ENCODE measurements at places on chromosomes 6 and 20.

DNA sequence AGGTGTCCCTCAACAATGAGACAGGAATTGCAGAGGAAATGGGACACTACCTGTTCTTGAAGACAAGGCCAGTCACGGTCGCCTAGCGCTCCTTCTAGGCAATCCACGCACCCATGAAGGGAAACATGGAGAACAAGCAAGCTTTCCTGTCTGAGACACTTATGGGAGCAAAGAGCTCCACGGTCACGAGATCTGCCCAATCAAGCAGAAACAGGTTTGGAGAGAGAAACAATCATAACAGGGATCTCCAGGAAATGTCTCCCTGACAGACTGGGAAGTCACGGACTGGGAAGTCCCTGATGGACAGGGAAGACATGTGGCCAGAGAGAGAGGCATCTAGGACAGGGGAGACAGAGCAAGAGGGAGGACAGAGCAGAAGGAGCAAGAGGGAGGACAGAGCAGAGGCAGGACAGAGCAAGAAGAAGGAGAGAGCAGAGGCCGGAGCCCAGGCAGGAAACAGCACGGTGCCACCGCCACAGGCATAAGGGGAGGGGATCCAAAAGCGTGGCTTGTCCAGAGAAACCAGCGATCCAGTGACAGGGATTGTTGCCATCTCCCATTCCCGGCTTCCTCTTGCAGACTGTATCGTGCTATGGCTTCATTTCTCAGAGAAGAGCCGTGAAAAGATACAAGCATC, 167.8 kb upstream of the ZNF337 start:
- DNase-seq, result no peak

GRCh38 chr6:37283671-37284151, 25.8 kb upstream of the TMEM217 start:
- DNase-seq, result no peak

DNA sequence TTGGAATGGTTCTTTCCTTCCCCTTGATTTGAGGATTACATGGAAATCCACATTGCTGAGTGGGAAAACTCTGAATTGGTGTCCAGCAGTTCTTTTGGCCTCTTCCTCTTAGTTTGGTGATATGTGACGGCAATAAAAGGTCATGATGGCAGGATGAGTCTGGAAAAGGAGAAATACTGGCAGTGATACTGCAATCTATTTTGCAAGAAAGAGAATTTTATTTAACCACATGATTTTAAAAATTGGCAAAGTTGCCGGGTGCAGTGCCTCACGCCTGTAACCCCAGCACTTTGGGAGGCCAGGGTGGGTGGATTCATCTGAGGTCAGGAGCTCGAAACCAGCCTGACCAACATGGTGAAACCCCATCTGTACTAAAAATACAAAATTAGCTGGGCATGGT, 73.1 kb downstream of the ADTRP start:
- DNase-seq, result no peak

- DNase-seq, result no peak
Observed at GRCh38 chr6:31737315-31737990, 1.1 kb upstream of the CLIC1 start.

DNA sequence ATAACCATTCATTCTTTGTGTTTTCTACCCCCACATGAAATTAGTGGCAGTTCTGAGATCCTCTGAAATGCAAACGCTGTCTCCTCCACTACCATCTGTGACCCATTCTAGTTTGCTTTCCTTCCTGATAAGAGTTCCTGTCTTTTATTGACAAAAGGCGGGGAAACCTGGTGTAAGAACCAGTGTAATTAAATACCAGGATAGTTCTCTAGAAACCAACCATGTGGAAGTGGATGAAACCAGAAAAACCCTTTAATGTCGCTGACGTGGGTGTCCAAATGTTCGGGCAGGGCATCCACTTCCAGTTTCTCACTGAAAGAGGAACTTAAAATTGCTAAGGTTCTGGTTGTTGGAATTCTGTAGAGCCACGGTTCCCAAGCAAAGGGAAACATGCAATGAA, 79.1 kb downstream of the TNFRSF21 start:
- no peak for DNase-seq

DNA sequence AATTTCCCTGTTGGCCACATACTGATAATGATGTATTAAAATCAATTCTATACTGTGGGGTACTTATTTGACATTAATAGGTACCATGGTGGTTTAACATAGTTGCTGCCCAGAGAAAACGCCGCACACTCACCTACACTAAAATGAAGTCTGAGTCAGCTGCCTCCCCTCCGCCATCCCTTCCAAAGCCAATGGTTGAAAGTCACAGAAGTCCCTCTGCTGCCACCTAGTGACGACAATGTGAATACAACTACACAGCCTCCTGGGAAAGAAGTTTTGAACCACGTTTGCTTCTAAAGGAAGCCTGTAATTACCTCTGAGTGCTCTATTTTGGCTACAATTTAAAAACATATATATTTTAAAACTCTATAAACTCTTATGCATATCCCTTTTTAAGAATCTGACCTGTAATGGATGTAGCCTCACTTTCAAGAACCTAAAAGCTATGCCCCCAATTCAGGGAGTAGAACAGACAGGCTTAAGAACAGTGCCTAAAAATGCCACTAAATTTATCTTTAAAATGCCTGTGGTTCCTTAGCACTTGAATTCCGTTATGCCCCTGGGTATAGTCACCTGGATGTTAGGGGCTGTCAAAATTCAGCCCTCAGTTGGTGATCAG, 20.6 kb upstream of the ECI2 start:
- peak; percentile 85 for DNase-seq

- DNase-seq, result no peak
Observed at GRCh38 chr20:36587388-36588070, 14.1 kb downstream of the TGIF2 start.

- DNase-seq, result no peak
Observed at GRCh38 chr20:10667560-10668167, 6.1 kb downstream of the JAG1 start.

- no peak for DNase-seq
Observed at GRCh38 chr6:7550433-7550801, 8.9 kb downstream of the DSP start.

DNA sequence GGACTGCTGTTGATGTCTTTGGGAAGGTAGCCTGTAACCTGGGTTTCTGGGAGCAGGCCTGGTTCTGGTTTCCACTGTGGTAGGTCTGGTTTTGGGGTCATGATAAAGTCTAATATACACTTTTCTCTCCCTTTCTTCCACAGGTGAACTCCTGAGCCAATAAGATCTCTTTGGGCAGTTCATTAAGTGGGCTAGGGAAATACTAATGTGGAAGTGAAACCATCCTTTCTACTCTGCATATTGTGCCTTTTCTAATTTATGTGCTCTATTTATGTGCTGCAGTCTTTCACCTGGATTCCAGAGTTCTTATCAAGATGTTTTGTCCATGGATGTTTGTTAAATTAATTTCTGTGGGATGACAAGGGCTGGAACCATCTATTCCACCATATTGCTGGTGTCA, 165.7 kb upstream of the PTPRK start:
- no peak for DNase-seq

DNA sequence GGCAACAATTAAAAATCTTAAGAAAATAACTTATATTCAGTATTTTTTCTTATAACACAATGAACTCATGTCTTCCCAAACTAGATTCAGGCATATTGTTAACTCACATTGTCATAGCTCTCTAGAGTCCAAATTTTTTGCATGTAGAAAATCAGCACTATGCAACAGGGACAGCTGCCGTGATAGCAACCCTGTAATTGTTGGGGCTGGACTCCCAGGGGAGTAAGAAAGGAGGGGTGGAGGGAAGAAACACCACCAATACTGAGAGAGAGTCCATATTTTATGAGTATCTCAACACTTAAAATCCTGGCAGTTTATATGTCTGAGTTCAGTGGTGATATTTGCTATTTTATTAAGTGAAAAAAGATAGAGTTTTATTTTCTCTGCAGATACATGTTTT, 89.6 kb upstream of the HS3ST5 start:
- no peak for DNase-seq

- DNase-seq, result no peak
Observed at GRCh38 chr20:32496811-32497533, 88.2 kb downstream of the NOL4L start.

- no peak for DNase-seq
Observed at GRCh38 chr6:21459641-21460040, 133.9 kb upstream of the SOX4 start.

- no peak for DNase-seq
Observed at GRCh38 chr6:6131492-6132109, 124.9 kb upstream of the NRN1 start.

GRCh38 chr20:13868331-13868730, 83.5 kb downstream of the NDUFAF5 start:
- no peak for DNase-seq

- DNase-seq, result no peak
Observed at GRCh38 chr6:4751823-4752464, 24.3 kb upstream of the CDYL start.

GRCh38 chr20:40802886-40803285, 113.8 kb upstream of the MAFB start:
- no peak for DNase-seq

DNA sequence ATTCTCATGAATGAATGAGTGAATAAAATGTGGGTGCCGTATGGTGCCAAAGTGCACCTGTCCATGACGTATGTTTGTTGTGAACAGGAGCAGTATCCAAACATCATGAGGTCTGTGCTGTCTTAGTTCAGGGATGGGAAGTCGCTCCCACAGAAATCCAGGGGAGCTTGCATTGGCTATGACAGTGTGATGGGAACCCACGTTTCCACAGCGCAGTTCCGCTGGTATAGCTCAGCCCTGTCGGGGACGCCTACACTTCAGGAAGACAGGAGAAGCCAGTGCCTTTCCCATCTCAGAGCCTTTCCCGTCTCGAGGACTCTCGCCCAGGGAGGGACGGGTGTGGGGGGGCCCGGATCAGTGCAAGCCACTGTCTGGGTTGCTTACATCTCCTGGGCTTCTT, 69.8 kb downstream of the DACT2 start:
- DNase-seq, result no peak

- DNase-seq, result no peak
Observed at GRCh38 chr6:117616391-117617209, 14.3 kb upstream of the GOPC start.

DNA sequence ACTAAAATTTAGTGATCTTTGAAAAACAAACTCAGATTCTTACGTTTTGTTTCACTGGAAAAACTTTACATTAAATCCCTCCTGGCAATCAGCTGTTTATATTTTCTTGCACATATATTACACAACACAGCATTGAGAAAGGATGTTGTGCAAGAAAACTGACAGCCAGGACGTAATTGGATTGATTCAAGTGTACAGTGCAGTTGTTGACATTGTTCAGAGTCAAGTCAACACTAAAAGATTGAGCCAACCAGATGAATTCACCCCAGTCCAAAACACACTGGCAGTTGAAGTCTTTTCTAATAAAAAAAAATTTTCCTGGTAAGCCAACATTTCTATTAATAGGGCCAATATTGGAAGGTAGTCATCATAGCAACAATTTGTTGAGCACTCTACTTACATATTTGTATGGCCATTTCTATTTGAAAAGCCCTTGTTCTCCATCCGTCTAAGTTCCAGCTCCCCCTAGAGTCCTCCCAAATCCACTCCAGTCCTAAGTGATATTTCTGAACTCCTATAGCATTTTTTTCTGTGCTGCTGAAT, 20.9 kb upstream of the VNN1 start:
- DNase-seq, result no peak

GRCh38 chr20:61426352-61426751, 174.3 kb downstream of the CDH4 start:
- no peak for DNase-seq

GRCh38 chr6:56655249-56655648, 12.6 kb upstream of the DST start:
- DNase-seq, result no peak

- DNase-seq, result no peak
Observed at GRCh38 chr20:46148313-46149208, 30.4 kb downstream of the CD40 start.

- no peak for DNase-seq
Observed at GRCh38 chr20:10982692-10983091, 308.9 kb upstream of the JAG1 start.

- no peak for DNase-seq
Observed at GRCh38 chr6:33845031-33845745, 41.4 kb upstream of the MLN start.

- no peak for DNase-seq
Observed at GRCh38 chr6:33746036-33746600, 587 bp downstream of the IP6K3 start.

DNA sequence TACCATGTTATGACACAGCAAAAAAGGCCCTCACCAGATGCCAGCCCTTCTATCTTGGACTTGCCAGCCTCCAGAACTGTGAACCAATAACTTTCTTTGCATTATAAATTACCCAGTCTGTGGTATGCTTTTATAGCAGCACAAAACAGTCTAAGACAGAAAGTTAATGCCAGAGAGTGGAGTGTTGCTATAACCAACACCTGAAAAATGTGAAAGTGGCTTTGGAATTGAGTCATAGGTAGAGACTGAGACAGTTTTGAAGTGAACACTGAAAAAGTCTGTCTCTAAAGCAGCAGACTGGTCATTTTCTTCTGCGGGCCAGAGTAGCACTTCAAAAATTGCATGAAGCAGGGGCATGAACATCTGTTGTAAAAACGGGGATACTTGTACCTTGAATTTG, 28.0 kb upstream of the ASIP start:
- no peak for DNase-seq

GRCh38 chr20:58944610-58945009, 36.4 kb upstream of the NELFCD start:
- no peak for DNase-seq

DNA sequence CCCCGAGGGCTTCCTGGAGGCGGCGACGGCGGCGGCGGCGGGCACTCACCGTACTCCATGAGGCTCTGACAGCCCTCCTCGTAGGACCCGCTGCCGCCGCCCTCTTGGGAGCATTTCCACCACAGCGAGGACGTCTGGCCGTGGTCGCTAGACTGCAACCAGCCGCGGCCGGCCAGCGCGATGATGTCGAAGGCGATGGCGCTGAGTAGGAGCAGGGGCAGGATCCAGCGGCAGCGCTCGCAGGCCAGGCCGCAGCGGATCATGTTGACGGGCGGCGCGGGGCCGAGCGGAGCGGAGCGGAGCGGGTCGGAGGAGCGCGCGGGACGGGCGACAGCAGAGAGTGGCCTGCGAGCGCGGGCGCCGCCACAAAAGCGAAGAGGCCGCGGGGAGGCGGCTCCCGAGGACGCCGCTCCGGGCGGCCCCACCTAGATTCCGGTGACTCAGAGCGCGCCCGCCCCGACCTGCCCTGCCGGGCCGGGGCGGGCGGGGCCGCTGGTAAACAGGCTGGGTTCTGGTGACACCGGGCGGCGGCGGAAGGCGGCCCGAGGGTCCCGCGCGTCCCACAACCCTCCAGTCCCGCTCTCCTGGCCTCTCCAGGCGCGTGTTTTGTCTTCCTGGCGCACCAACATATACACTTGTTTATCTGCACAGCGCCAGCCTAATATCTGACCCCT, at the start of gene PERP:
Gene PERP (minus strand): TSS at position 342 of the 674 bp plus-strand sequence. CDS start 79 bp downstream, at position 263.
- peak; percentile 56 for DNase-seq

GRCh38 chr6:105862936-105863607, 223.1 kb upstream of the PRDM1 start:
- DNase-seq, result no peak

- peak; percentile 79 for DNase-seq
Observed at GRCh38 chr6:157221049-157221816, 102.1 kb downstream of the TMEM242 start.

- no peak for DNase-seq
Observed at GRCh38 chr6:111761783-111762312, 111.4 kb downstream of the FYN start.

- no peak for DNase-seq
Observed at GRCh38 chr6:13172291-13172690, 156.0 kb downstream of the TBC1D7 start.

Data from stimulated activated CD4-positive, alpha-beta T cell treated with anti-CD3 and anti-CD28 coated beads, Interleukin-1b, Interleukin-23, amount 100 ng/mL, for 4 hours (primary cell).